Uterine smooth muscle cell (primary cell): ENCODE measurements at places on chromosomes 6 and 20. TPM values are rescaled to one million over a fixed set of nuclear protein-coding genes. Genes with fewer than 3 reads are reported as not detected.

LTA gene
- total RNA-seq: not detected in 2 replicates

SOD2 gene
- total RNA-seq: 193 and 456 TPM in 2 replicates

RIN2 gene
- 54.7 and 58.7 TPM in 2 replicates for total RNA-seq

SH3BGRL2 gene
- 4.4 and 6.7 TPM in 2 replicates for total RNA-seq
